IMR-90 (cell line): ENCODE measurements at places on chromosomes 7 and 10.

- DNase-seq = no peak
These were observed 247.5 kb downstream of the THSD7A start for GRCh38 chr7:11584406-11585031.

DNA sequence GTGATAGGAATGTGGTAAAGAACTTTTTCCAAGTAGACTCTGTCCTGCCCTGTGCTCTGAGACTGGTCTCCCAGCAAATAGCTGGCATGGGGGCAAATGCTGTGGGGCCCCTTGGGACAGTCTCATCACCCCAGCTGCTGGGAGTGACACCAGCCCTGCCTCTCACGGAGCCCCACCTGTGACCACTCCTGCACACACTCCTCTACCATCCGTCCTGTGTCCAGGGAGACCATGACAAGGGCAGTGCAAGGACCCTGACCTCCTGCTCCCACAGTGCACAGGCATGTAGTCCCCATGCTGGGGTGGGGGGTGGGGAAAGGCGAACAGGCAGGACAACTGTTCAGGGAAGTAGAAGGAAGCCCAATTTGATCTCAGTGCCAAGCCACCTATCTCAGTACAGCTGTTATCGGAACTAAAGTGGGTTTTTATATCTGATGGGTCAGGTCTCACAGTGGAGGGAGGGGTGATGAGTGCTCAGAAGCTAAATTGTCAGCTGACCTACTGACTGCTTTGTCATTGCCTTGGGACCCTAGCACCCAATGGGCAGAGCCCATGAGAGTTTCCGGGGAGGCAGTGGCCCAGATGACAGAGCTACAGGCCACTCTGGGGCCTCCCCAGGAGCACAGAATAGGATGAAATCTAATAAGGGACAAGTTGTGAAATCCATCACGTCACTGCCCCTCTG, 24.5 kb downstream of the VSTM4 start:
- DNase-seq = no peak

- no peak for DNase-seq
These were observed 598 bp downstream of the VIPR2 start for GRCh38 chr7:159143780-159144757.

GRCh38 chr7:47550788-47551470, 31.0 kb downstream of the TNS3 start:
- no peak for DNase-seq

DNA sequence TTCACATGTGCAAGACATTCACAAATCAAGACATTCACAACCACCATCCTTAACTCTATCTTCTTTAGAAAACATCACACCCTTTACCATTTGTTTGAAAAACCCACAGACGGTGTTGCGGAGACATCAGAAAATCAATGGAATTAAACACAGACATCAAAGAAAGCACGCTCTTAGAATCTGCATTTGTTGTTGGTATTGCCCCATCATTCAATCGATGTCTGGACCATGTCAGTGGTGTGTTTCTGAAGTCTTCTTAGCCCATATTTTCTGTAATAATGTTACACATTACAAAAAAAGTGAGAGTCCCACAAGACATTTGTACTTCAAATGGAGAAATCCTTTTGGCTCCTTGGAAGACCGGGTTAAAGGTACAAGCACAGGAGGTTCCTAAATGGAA, 173.9 kb upstream of the AOAH start:
- no peak for DNase-seq

GRCh38 chr10:4144817-4145216, 359.8 kb upstream of the KLF6 start:
- peak; percentile 20 for DNase-seq

DNA sequence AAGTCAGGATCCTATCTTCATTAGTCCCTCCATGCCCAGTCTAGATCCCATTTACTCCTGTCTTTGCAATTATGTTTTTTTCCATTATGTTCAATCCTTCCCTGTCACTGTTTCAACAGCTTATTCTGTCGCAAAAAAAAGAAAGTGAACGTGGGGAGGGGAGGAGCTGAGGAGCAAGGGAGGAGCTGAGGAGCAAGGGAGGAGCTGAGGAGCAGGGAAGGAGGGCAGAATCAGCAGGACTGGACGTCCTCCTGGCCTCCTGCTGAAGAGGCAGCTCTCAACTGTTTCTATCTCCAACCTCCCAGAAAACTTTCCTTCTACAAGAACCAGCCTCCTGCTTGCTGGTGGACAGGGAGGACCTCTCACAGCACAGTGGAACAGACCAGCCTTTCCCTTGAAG, 26.0 kb downstream of the LARP4B start:
- DNase-seq = no peak

GRCh38 chr10:5502061-5502521, 2.7 kb upstream of the CALML5 start:
- DNase-seq = peak; percentile 6

- peak; percentile 6 for DNase-seq
These were observed 87.0 kb downstream of the IPMK start for GRCh38 chr10:58180666-58181065.

- no peak for DNase-seq
These were observed 101.8 kb upstream of the RET start for GRCh38 chr10:42975005-42975493.

- DNase-seq = no peak
These were observed 86.0 kb upstream of the PODXL start for GRCh38 chr7:131642429-131642828.

DNA sequence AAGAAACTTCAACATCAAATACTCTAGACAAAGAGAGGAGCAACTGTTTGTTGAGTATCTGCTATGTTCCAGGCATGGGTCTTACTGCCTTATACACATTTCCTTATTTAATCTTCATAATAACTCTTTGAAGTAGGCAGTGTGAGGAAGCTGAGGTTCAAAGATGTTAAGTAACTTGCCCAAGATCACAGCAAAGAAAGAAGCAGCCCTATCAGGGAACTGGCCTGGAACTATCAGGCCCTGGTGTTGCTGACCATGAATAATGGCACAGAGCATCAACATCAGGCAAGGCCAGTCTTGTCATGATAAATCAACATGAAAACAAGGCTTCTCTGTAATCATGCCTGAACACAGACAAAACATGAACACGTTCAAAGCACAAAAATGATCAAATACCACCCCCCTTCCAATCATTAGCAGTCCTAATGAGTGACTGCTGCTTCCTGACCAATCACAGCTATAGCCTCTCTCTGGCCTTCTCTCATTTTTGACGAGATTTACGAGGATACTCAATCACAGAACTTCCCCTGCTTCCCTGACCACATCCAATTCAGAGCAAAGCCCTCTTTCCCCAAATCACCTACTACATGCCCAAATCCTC, 2.3 kb downstream of the GSDME start:
- DNase-seq = no peak

DNA sequence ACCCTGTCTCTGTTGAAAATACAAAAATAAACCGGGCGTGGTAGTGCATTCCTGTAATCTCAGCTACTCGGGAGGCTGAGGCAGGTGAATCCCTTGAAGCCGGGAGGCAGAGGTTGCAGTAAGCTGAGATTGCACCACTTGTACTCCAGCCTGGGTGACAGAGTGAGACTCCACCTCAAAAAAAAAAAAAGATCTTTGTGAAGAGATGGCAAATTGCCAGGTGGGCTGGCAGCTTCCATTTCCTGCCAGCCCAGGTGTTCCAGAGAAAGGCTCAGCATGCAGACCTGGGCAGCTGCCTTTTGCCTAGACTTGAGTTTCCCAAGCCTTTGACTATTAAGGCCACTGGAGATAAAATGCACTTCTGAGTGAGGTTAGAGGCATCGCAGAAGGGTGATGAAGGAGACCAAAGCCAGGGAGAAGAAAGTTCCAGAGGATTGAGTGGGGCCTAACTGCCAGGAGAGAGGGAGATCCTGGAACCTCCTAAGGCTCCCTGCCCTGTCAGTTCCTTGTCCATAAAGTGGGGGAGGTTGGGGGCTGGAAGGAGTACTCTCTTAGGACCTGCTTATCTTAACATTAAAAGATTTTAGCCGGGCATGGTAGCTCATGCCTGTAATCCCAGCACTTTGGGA, 10.0 kb upstream of the DDIT4 start:
- DNase-seq = no peak

DNA sequence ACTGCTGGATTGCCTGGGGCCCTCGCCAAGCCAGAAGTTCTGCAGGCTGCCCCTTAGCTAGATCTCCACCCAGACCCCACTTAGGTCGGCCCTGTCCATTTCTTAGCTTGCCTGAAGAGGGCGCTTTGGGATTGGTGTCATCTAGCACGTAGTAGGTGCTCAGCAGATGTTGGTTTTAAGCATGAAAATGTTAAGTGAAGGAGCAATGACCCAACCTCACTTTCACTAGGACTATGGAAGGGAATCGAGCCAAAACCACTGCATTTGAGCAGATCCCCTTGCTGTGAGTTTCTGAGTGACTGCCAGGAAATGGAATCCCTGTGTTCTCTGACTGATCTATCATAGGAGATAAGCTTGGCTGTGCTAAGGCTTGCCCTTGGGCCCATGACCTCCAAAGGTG, 131.7 kb upstream of the EEPD1 start:
- DNase-seq = no peak

DNA sequence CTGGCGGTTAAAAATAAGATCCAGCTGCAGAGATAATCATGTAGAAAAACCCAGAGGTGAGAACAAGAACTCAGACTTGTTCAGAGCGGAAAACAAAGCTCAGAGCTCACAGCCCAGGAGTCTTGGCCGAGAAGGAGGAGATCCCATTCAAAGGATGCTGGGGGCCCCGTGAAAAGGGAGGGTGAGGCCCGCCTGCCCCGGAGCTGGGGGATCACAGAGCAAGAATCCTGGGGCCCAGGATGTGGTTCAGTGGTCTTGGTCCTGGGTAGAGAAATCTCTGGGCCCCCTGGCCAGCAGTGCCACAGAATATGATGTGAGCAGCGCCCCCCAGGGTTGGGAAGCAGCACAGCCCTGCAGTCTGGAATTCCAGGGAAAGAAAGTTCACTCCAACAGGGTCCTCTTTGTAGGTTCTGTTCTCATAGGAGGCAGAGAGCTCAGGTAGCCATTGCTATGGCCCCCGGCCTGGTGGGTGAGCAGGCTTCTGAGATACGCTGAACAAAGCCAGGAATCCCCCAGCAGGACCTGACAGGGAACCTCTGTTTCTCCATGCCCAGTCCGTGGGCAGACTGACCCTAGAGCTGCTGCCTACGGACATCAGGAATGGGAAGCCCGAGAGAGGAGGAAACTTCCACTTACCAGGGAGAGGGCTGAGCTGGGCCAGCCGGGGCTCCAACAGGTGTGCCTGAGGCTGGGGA, 77.7 kb upstream of the GNA12 start:
- DNase-seq = no peak

DNA sequence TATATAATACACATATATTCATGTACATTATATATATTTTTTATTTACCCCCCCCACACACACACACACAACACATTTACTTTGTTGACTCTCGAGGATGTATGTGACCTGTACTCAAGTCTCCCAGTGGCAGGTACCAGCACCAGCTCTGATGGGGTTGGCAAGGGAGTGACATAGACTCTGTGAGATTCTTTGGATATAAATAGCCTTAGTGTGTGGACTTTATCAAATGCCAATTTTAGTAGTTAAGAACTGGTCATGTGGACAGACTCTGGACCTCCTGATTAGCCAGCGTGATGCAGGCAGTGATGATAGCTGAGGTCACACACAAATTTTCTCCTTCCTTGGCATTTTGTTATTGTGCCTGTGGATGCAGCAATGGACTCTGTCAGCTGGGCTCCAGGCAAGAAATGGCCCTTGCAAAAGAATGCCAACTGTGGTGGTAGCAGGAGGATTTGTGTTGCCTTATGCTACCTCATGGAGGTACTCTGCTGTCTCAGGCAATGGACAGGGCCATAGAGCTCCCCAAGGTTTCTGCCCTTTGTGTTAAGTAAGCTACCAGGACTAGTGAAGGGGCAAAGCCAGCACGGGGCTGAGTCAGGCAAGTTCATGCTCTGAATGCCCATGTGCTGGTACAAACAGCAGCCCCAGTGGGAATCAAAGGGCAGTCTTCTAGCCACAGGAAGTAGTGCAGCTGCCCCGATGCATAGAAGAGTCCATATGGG, 224.6 kb upstream of the ZWINT start:
- DNase-seq = no peak

GRCh38 chr10:58972576-58973234, 203.7 kb upstream of the PHYHIPL start:
- DNase-seq = no peak

DNA sequence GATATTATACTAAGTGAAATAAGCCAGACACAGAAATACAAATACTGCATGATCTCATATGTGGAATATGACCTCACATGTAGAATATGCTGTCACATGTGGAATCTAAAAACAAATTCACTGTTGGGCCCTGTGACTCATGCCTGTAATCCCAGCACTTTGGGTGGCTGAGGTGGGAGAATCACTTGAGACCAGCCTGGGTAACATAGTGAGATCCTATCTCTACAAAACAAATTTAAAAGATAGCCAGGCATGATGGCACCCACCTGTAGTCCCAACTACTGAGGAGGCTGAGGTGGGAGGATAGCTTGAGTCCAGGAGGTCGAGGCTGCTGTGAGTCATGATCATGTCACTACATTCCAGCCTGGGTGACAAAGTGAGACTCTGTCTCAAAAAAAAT, 160.3 kb downstream of the PTEN start:
- DNase-seq = no peak

DNA sequence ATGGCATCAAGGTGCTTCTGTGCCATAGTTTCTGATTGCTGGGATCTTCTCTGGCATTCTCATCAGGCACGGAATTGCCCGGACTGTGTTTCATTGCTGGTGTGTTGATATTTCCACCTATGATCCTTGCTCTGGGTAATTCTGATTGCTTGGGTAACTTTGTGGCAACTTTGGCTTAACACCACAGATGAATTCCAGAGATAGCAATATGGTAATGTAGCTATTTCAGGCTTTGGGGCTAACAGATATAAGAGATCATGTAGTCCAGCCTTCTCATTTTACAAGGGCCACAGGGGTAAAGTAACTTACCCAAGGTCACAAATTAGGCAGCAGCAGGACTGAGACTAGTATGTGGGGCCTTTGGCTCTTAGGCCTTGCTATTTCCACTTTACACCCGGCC, 53.9 kb upstream of the PLPP4 start:
- no peak for DNase-seq

DNA sequence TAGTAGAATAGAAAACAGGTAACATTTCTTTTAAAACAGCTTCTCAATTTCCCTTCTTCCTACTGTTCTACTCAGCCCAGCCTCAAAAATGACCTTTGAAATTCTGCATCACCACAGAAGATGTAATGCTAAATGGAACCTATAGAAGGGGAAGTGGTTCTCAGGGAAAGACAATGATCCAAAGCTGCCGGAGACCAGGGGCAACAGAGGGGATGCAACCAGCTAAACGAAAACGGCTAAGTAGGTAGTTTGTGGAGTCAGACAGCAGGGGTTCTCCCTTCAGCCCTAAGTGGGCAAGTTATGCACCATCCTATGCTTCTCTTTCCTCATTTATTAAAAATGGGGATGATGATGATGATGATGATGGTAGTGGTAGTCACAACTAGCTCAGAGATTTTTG, 214.3 kb downstream of the ELMO1 start:
- no peak for DNase-seq

GRCh38 chr10:26391701-26392695, 46.1 kb upstream of the APBB1IP start:
- DNase-seq = no peak

DNA sequence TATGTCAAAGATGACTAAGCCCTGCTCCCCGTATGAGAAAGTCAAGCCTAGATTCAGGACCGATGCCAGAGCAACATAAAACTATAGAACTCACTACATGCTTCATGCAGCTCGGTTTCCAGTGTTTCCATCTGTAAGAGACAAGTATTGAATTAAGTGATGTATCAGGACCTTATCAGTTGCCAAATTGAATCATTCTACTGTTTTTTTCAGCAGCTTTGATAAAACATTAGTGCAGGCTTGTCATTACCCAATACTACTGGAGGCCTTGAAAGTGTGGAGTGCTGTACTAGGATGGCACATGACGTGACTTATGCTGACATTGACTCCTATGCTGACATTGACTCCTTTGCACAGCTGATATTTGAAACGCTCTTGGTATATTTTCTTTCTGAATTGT, 10.8 kb upstream of the NRP1 start:
- no peak for DNase-seq
